Ureter (tissue), 1 donor: ENCODE measurements at places on chromosomes 13 and 19. TPM values are rescaled to one million over a fixed set of nuclear protein-coding genes. Genes with fewer than 3 reads are reported as not detected.

The PSG4 gene
- total RNA-seq, result 1.5 TPM

The RBM26 gene
- 69.6 TPM for total RNA-seq

The S1PR2 gene
- total RNA-seq, result 10.9 TPM

The FAM83E gene
- 12.7 TPM for total RNA-seq

The TBCB gene
- 117 TPM for total RNA-seq

The GPR18 gene
- 0.26 TPM for total RNA-seq

The ZNF723 gene
- not detected for total RNA-seq

The CGB3 gene
- total RNA-seq, result not detected

The VAV1 gene
- 12.1 TPM for total RNA-seq

The CCDC169 gene
- total RNA-seq, result 17.8 TPM

The ZNF492 gene
- total RNA-seq, result 0.16 TPM

The LYL1 gene
- total RNA-seq, result 3.0 TPM

The ZIC2 gene
- total RNA-seq, result not detected

The PALM3 gene
- 24.1 TPM for total RNA-seq

The ZNF155 gene
- total RNA-seq, result 9.1 TPM

The SIAH3 gene
- total RNA-seq, result 0.08 TPM

The SERPINE3 gene
- 0.31 TPM for total RNA-seq

The ADGRE3 gene
- total RNA-seq, result not detected

The DACH1 gene
- 10.4 TPM for total RNA-seq

The ASF1B gene
- total RNA-seq, result 1.5 TPM

The IFNL4 gene
- total RNA-seq, result not detected

The ZFP36 gene
- 230 TPM for total RNA-seq

The CYP4F12 gene
- total RNA-seq, result 98.1 TPM

The ATP4B gene
- not detected for total RNA-seq

The TGFB1 gene
- total RNA-seq, result 26.3 TPM

The SIGLEC5 gene
- total RNA-seq, result 1.2 TPM

The ZSCAN4 gene
- total RNA-seq, result 1.7 TPM

The DCT gene
- 0.42 TPM for total RNA-seq

The LILRB1 gene
- 2.7 TPM for total RNA-seq

The COMMD6 gene
- total RNA-seq, result 166 TPM
